ENCODE measurements at places on chromosomes 1 and 21. TPM values are rescaled to one million over a fixed set of nuclear protein-coding genes. Genes with fewer than 3 reads are reported as not detected.

DNA sequence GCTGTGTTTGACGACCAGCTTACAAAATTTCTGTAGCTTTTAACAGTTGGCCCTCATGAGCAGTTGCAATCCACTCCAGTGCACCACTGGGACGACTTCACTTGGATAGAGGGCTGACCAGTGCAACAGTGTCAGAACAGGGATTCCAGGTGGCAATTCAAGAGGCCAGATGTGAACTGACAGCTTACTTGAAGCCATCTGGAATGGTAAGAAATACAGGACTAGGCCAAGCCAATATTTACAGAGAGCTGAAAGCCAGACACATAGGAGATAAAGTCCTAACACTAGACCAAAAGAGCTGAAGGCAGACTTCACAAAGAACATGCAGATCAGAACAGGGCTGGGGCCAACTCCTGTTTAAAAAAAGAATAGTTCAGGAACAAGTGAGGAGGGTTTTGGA, 93.5 kb upstream of the NFIA start:
- no peak for DNase-seq

The ADAMTS4 gene
- 28.0 TPM for total RNA-seq

DNA sequence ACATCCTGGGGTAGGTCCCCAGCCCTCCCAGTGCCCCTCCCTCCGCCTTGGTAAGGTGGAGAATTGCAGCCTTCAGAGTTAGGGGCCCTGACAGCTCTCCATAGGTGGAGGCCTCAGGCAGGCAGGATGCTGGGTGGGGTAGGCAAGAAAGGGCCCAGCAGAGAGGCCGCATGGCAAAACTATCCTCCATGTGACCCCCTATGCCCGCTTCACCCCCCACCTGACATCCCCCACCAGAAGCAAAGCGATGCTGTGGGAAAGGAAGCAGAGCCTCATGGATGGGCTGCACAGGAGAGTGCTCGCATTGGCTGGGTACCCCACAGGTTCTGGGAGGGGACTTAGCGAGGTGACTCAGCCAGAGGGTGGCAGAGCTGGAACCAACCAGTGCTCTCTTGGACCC, 1.6 kb downstream of the S100A9 start:
- DNase-seq = no peak

The VASH2 gene
- total RNA-seq = 4.8 TPM

The OLFML2B gene
- 30.8 TPM for total RNA-seq

The RNU1-4 gene
- total RNA-seq = 12,584 TPM

- DNase-seq = no peak
Measured at GRCh38 chr1:234518876-234519275, 39.9 kb upstream of the TARBP1 start.

GRCh38 chr1:178143730-178144690, 50.1 kb downstream of the RASAL2 start:
- no peak for DNase-seq

The RAD54L gene
- 0.67 TPM for total RNA-seq

- no peak for DNase-seq
Measured at GRCh38 chr21:38771536-38771935, 34.2 kb upstream of the ETS2 start.

The CENPF gene
- total RNA-seq = 1.3 TPM

The FCRL1 gene
- 0.29 TPM for total RNA-seq

DNA sequence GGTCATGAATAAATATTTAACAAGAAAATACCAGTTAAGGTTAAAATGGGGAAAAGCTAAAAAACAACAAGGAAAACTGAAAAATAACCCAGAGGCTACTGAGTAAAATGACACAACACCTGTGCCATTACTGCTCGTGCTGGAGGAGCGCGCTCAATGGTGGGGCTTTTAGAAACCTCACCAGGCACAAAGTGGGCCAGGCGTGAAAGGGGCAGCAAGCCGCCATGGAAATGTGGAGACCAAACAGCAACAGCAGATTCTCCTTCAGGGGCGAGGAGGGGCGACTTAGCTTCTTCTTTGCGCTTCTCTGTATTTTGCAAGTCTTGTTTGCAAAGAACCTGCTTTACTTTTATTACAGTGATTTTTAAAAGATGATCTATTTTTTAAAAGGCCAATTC, 18.9 kb upstream of the SPATC1L start:
- peak; percentile 41 for DNase-seq

GRCh38 chr1:179129702-179130473, 48.0 kb downstream of the TOR3A start:
- no peak for DNase-seq

The SPATA46 gene
- total RNA-seq = not detected

The VWA5B1 gene
- not detected for total RNA-seq

- DNase-seq = no peak
Measured at GRCh38 chr21:41290106-41290799, 26.3 kb upstream of the FAM3B start.

The VHLL gene
- total RNA-seq = not detected
